AG08396 (cell line): ENCODE measurements at places on chromosomes 3 and 15.

DNA sequence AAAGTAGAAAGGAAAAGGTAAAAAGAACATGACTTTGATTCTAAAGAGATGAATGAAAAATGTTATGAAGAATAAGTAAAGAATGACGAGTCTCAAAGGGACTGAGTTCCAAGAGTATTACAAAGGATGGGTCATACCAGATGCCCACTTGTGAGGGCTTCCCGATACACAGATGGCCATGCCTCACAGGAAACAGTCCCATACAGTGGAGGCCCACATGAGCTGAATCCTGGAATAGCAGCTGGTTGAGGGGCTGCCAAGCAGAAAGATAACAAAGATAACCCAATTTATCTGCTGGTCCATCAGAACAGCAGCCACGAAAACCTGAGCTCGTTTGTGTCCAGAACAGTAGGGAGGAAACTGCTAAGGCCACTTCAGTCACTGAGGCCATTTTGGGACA, 3.7 kb downstream of the SSR3 start:
- no peak for DNase-seq

DNA sequence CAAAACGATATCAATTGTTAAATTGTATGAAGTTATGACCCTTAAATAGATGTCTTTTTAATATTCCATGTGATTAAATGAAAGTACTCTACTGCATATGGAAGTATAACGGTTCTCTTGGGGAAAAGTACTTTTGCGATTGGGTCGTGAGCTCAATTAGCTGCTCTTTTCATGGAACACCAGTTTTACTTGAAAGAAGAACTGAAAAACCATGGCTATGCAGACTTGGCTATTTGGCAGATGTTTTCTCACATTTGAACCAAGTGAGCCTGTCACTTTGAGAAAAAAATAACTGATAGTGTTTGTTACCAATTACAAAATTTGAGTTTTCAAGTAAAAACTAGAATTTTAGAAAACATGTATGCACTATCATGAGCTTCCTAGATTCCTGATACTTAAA, 5.9 kb upstream of the INAFM2 start:
- no peak for DNase-seq

- no peak for DNase-seq
Observed at GRCh38 chr3:187572441-187572840, 97.8 kb downstream of the SST start.

- DNase-seq: peak; percentile 44
Observed at GRCh38 chr15:43792761-43793476, 799 bp downstream of the SERF2 start.

DNA sequence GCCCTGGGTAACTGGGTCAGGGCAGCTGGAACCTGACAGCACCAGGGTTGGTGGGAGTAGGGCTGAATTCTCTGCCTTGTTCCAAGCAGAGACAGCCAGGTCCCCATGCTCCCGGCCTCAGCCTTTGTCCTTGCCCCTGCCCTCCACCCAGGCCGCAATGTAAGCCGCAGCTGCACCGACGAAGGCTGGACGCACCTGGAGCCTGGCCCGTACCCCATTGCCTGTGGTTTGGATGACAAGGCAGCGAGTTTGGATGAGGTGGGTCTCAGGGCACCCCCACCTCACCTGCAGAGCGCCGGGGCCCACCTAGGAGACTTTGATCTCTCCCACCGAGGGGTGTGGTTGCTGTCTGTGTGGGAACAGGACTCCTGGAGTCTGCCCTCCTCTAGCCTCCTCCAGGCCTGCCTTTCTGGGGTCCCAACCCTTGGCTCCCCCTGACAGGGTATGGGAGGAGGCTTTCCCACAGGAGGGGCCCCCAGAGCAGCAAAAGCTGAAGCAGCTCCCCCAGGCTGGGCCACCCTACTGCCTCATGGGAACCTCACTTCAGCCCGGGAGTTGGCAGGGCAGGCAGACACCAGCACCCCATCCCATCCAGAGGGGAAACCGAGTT, 23.4 kb downstream of the VIPR1 start:
- no peak for DNase-seq

DNA sequence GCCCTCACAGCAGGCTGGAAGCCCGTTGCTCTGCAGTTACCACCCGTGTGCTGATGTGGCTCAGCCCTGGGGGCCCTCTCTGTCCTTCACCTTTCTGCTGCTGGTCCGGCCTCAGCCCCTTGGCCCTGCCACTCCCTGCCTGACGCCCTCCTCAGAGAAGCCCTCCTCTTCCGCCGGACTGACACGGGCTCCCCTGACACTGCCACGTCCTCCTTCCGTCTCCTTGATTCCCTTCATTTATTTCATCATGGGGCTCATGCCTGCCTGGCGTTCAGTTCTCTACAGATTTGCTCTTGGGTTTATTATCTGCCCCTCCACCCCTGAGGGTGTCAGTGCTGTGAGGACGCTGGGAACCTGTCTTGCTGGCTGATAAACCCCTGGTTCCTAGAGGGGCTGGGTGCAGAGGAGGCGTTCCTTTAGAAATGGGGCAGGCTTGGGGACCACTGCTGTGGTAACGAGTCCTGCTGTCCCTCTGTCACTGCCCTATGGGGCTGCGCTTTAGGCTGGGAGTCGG, 19.6 kb downstream of the FBLN2 start:
- DNase-seq: no peak

DNA sequence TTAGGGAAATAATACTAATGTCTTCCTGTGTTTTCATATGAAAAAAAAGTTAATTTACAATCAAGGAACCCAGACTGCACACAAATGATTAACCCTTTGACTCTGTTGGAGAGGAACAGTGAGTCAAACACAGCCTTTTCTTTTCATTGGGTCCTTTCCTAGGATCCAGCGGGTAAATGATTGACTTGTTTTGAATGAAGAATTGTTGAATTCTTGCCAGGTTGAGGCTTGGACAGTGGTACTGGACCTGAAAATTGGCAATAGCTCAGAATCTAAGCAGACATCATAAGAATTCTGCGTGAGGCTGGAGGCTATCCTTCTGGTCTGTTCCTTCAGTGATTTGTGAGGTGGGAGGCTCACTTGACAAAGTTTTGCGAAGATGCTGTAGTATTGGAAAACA, 143.0 kb downstream of the RYR3 start:
- DNase-seq: no peak

GRCh38 chr3:2211568-2211967, 112.9 kb downstream of the CNTN4 start:
- no peak for DNase-seq

- no peak for DNase-seq
Observed at GRCh38 chr3:136957751-136958288, at the start of gene IL20RB. IL20RB (plus strand) TSS chr3:136957983; CDS start chr3:136958114, 131 bp downstream.

- no peak for DNase-seq
Observed at GRCh38 chr15:61225614-61226013, 3.5 kb downstream of the RORA start.

DNA sequence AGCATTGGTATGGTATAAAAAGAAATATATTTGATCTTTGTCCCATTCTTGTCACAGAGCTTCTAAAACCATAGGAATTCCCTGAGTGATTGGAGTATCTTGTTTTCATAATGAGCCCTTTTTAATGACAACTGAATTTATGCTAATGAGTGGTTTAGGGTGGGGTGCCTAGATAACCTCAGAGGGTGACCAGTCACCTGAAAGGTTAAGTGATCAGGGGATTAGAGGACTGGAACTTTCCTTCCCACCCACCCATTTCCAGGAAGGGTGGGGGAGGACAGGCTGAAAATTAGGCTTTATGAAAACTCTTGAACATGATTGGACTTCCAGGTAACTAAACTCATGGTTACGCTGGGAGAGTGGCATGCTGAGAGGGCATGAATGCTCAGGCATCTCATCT, 8.5 kb downstream of the MFN1 start:
- no peak for DNase-seq

DNA sequence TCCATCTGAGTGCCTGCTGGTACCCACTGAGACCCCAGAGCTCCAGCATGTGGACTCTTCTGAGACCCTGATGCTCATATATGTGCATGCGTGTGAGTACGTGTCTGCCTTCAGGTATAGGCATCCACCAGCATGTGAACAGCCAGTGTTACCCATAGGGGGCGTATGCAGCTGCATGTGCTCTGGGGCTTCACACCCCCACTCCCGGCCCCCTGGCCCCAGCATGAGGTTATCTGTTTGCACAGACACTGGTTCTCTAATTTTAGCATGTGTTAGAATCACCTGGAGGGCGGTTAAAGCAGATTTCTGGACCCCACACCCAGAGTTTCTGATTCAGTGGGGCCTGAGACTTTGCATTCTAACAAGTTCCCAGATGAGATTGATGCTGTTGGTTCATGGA, 824 bp upstream of the CILP start:
- DNase-seq: no peak

DNA sequence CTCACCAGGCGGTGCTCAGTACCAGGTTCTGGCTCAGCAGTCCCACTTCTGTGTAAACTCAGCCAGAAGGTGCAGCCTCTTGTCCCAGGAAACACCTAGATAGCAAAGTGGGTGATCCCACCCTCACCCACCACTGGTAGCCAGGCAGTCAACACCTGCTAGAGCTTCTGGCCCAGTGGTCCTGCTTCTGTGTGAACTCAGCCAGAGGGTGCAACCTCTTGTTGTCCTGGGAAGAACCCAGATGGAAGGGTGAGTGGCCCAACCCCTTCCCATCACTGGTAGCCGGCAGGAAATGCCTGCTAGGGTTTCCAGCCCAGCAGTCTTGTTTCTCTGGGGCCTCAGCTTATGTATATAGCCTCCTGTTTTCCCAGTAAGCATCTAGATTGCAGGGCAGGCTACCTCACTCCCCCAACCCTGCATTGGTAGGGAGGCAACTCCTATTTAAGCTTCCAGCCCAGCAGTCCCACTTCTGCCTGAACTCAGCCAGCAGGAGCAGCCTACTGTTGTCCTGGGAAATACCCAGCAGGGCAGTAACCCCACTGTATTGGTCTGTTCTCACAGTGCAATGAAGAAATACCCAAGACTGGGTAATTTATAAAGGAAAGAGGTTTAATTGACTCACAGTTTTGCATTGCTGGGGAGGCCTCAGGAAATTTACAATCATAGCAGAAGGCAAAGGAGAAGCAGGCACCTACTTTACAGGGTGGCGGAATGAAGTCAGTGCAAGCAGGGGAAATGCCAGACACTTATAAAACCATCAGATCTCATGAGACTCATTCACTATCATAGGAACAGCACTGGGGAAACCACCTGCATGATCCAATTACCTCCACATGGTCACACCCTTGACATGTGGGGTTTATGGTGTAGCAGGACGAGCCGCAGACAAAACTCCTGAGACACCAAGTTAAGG, 110.6 kb downstream of the DTWD1 start:
- no peak for DNase-seq

DNA sequence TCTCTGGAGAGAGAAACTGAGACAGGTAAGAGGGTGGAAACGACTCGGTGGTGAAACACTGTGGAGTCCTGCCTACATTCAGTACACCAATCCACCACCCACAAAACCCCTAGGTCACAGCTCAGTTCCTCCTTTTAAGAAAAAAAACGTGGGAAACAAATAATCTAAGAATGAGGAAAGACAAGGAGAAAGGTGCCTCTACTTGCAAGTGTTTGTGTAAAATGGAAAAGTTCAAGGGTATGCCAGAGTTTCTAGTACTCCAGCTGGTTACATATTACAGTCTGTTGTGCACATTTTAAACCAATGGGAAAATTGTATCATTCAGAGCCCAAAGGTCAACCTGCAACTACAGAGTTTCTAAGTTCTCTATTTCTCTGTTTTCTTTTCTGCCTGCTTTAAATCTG, 32.2 kb downstream of the HGD start:
- no peak for DNase-seq

DNA sequence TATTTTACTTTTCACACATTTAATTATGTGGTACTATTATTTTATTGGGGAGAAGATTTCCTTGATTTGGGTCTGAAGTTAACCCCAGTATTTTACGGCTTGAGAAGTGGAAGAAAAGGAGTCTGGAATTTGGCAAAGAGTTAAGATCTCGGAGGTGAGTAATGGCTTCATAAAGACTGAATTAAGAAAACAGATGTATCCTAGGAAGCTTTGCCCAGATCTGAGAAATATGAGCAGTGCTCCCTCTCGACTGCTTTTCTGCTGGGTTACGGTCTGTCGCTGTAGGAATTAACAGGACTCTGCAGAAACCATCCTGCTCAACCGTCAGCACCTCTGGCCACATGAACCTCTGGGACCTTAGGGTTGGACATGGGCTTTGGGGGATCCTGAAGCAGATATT, 163.6 kb upstream of the NDN start:
- no peak for DNase-seq

DNA sequence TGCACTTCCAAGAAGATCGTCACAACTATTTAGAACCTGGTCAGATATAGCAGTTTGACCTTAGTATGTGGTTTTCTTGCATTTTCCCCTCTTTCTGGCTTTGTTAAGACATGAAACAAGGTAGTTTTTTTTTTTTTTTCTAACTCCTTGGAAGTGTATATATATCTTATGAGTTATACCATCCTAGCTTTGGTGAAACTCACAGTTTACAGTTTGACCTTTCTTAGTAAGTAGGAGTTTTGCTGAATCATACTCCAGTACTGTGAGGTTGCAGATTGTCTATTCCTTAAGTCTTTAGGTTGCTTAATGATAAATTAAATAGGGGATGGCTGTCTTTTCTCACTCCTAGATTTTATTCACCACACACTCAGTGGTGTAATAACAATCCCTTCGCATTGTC, 325.0 kb downstream of the RBMS3 start:
- DNase-seq: peak; percentile 15

GRCh38 chr3:134419214-134419959, 45.1 kb upstream of the AMOTL2 start:
- DNase-seq: no peak

- DNase-seq: no peak
Observed at GRCh38 chr3:6182476-6182875, 678.4 kb upstream of the GRM7 start.

- no peak for DNase-seq
Observed at GRCh38 chr3:38214560-38214959, 49.2 kb downstream of the OXSR1 start.

GRCh38 chr15:71231758-71232157, 116.5 kb downstream of the THSD4 start:
- no peak for DNase-seq

- DNase-seq: no peak
Observed at GRCh38 chr3:121651684-121652083, 9.0 kb downstream of the HCLS1 start.

DNA sequence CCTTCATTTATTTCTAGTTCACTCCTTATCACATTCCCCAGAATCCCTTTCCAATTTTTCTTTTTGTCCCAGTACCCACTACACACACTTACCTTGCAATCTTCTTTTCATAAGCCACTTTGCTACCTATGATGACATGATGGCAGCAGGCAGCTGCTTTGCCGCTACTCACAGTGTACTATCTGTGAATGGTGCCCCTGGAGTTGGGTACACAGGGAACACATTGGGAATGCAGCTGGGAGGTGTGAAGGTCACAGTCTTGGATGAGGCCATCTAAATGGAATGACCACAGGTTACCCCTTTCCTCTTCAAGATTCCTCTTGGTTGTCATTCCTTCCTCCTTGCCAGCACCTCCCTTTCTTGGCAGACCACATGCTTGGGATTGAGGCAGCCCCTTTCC, 20.8 kb upstream of the TNIK start:
- DNase-seq: no peak

DNA sequence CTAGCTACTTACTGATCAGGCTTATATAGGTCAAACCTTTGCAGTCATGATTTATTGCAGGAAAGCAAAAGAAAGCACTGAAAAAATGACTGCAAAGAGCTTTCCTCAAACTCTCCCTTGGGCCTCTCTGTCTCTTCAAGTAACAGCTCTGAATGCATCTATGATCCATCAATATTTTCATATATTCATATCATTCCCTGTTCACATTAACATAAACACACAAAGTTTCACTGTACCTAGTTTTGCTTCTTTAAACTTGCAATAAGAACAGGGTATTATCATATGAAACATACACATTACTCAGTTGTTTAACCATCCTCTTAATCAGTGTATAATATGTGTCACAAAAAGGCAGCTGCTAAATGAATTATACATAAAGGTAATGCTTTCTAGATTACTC, 107.9 kb upstream of the ARL6 start:
- DNase-seq: no peak
